ENCODE measurements at places on chromosomes 2 and 18.

GRCh38 chr18:34097312-34097711 lies 127.4 kb downstream of the NOL4 start:
- no peak for DNase-seq

- DNase-seq: no peak
These were observed 86.8 kb upstream of the SP3 start for GRCh38 chr2:174051741-174052583.

DNA sequence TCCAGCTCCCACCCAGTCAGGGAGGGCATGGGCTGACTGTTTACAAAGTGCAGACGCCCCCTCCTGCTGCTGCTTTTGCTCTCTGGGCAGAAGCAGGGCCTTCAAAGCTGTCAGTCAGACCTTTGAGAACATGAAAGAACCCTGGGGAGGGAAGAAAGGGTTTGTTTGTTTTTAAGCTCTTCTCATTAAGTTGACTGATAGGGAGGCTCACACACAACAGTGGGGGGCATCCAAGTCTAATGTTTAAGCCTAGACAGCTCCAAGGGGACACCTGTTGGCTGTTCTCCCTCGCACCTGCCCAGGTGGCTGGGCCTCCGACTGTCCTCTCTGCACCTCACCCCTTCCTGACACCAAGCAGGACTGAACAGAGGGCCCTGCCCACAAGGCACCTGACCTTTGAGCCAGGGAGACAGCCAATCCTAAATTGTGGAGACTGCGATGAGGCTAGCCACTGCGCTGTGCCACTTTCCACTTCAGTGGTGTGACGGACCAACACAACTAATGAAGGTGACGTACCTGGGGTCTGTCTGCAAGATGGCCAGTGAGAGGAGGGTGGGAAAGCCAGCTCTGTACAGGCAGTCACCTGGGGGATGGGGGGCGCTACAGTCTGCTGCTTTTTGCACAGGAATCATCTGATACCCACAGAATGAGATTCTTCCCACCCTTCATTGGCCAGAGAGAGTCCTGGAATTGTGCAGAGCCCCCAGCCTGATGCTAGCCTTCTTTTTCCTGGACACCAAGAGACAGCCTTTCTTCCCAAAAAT lies 16.3 kb downstream of the ST6GAL2 start:
- DNase-seq: no peak

- DNase-seq: peak; percentile 82
These were observed 29.4 kb upstream of the EIF2AK3 start for GRCh38 chr2:88656690-88657089.

DNA sequence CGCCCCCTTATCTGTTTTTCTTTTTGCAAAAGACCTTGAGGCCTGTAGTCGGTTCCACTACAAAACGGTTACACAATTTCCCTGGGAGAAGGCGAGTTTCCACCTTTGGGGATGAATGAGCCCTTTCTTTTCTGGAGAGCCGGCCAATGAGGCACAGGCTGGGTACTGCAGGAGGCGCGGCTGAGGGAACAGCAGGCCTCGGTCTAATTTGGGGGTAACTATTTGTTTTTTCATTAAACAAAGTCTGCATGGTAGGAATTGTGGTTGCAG lies 129.2 kb downstream of the MYCN start:
- no peak for DNase-seq

DNA sequence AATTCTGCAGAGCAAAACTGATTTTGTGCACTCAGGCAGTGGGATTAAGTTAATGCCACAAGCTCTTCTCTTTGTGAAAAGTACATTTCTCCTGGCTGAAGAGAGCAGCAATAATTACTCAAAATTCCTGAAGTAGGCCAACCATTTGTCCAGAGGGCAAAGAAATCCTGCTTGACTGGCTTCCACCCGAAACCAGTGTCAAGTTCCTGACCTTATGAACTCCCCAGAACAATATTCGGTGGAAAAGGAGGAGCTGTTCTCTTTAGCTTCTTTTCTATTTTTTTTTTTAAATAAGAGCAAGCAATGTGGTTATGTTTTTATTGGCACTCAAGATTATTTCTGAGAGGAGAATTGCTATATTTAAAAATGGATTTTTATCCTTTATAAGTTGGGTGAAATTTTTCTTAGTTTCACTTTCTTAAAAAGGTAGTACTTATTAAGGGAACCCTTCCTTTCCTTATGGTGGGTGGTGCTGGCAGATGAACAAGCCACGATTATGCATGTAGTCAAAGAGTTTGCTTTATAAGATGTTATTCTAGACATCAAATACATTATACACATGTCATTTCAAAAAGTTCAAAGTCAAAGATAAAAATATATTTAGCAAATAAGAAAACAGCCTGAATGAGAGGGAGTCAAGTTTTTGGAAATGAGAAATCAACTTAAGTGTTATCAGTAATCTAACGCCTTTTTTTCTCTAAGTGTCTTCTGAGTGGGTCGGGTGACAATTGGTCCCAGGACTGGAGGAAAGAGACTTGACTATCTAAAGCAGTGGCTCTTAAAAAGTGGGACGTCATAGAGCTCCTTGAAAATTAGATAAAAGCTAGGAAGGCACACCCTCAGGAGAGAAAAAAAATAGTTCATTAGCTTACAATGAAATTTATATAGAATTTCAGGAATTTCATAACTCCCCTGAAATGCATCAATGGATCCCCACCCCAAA lies 194.5 kb downstream of the IKZF2 start:
- no peak for DNase-seq

GRCh38 chr2:144645083-144645778 lies 125.3 kb upstream of the ZEB2 start:
- DNase-seq: no peak

- DNase-seq: no peak
These were observed 10.0 kb downstream of the PCARE start for GRCh38 chr2:29064346-29064715.

DNA sequence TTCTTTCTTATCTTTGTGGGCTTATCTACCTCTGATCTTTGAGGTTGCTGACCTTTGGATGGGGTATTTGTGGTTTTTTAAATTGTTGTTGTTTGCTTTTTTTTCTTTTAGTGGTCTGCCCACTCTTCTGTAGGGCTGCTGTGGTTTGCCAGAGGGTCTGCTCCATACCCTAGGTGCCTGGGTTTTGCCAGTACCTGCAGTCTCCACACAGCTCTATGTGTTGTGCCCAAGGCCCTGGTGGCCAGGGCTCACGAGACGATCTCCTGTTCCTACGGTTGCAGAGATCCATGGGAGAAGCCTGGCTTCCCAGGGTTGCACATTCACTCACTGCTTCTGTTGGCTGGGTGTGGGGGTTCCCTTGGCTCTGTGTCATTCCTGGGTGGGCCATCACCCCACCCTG lies 87.1 kb downstream of the PARD3B start:
- DNase-seq: no peak

DNA sequence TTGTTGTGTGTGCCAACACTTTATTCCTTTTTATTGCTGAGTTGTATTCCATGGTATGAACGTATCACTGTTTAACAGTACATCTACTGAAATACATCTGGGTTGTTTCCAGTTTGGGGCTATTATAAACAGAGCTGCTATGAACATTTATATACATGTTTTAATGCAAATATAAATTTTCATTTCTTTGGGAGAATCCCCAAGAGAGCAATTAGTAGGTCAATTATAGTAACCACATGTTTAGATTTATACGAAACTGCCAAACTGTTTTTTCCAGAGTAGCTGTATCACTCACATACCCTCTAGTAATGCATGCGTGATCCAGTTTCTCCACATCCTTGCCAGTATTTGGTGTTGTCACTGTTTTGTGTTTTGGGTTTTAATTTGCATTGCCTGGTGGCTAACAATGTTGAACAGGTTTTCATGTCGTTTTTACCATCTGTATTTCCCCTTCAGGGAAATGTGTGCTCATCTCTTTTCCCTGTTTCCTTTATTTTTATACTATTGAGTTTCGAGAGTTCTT lies 81.0 kb downstream of the TMEM131 start:
- no peak for DNase-seq

- DNase-seq: no peak
These were observed 73.1 kb downstream of the MAPK4 start for GRCh38 chr18:50632895-50633515.

GRCh38 chr2:175353275-175353674 lies 171.8 kb upstream of the ATP5MC3 start:
- DNase-seq: no peak

DNA sequence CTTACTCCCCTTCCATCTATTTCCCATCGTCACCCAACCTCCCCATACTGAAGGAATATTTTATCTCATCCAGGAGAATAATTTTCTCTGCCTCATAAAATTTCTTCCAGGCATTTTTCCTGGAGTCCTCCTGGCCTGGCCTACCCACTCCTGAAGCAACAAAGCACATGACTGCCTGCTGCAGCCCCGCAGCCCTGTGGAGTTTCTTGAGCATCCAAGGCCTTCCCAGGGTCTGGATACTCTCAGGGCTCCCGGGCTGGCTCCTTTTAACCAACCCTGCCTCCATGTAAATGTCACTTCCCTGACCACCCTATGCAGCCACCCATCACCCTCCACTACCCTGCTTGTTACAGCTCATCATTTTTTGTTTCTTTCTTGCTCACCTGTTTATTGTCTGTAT lies 64.0 kb downstream of the CDH20 start:
- DNase-seq: no peak

DNA sequence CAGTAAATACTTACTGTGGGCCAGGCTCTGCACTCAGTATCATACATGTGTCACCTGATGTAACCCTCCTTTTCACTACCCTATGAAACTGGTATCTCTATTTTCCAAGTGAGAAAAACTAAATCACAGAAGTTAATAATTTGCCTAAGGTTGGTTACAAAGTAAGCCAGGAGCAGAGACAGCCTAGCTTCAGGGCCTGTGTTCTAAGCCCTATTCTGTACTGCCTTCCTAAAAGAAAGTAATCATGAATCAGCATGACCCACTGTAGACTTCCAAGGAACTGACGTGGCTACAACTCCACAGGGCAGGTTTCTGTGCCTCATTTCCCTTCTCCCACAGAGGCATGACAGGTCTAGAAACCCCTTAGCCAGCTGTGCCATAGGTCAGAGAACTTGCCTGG lies 14.3 kb downstream of the ZNF142 start:
- DNase-seq: no peak

DNA sequence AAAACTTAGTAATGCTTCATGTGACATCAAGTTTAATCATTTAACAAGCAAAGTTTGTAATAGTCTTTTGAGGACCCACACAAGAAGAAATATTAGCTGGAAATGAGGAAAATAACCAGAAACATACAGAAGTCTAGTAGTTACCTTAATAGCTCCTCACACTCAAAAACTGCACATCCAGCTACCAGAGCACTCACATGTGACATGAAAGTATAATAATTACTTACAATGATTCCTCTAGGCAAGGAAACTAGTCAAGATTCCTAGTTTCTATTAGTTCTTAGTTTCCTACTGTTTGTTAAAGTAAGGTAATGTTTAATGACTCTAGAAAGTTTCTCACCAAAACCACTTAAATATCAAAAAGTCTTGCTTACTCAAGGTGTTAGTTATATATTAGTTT lies 335.8 kb downstream of the RAD51AP2 start:
- DNase-seq: no peak

- DNase-seq: no peak
These were observed 48.1 kb downstream of the ADCY3 start for GRCh38 chr2:24871852-24872333.

- no peak for DNase-seq
These were observed 30.7 kb upstream of the FRZB start for GRCh38 chr2:182897137-182897536.

GRCh38 chr2:219628986-219629901 lies 1.8 kb downstream of the SLC4A3 start:
- DNase-seq: peak; percentile 63

DNA sequence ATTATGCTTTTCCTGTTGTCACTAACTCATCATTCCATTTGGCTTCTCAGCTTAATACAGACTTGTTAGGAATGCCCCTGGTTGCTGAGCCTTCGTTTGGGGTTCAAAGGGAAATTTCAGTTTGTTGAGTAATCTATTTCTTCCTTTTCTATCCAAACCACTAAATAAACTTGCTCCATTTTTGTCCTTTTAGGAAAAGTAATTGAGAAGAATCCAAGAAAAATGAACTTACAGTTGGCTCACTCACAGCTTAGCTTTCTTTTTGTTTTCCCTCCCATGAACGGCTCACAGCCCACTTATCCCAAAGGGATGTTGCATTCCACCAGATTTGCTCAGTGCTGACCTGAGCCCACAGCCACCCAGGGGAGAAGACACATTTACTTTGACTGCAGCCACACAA lies 73.9 kb downstream of the SOX11 start:
- DNase-seq: no peak

GRCh38 chr2:154882725-154883124 lies 184.2 kb downstream of the KCNJ3 start:
- no peak for DNase-seq

- DNase-seq: peak; percentile 45
These were observed 3.6 kb upstream of the GPC1 start for GRCh38 chr2:240431661-240432424.

- no peak for DNase-seq
These were observed 46.6 kb downstream of the ICOS start for GRCh38 chr2:203983064-203983715.

GRCh38 chr2:160207804-160208654 lies 8.0 kb upstream of the ITGB6 start:
- peak; percentile 92 for DNase-seq

GRCh38 chr2:234211797-234212196 lies 161.3 kb downstream of the SPP2 start:
- no peak for DNase-seq

GRCh38 chr2:238555786-238556542 lies 129.2 kb downstream of the ASB1 start:
- no peak for DNase-seq

DNA sequence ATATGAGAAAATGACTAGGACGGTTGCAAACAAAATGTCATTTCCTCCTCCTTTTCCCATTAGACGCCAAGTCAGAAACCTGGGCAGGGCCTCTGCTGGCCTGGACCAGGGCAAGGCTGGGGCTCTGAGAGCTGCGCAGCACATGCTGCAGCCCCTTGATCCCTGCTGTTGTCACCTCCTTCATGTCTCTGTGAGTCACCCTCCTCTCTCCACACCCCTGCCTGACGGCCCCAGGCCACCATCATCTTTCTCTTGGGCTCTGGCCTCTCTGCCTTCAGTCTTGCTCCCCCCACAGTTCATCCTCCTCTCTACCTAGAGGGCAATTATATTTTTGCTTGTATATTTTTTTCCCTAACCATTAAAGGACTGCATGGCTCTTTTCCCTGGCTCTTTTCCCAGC lies 10.0 kb downstream of the FLACC1 start:
- no peak for DNase-seq

DNA sequence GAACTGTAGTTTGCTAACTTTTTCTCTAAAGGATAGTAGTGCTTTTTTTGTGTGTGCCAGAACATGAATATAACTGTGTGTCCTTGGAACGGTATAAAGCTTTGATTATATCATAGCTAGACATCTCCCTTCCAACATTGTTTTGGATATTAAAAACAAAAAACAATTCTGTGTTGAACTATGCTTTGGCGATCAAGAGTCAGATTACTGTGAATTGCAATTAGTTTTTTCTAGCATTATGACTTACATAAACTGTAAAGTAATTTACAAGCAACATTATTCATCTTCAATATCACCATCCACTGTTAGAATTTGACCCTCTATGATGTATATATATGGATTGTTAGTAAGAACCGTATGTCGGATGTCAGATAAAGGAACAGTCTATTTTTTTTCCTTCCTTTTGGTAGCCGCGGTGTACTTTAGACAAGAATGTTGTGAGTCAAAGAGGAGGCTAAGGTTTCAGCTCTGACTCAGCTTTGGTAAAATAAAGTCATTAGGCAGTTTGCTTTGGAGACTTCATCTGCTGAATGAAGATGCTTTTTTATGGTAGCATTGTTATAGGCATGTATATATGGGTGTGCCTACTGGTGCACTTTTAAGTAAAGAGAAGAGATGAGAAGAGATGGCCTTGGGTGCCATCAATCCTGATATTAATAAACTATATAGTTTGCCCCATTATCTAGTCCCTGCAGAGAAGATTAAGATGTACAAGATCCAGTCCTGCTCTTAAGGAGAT lies 76.4 kb downstream of the LTBP1 start:
- DNase-seq: no peak

- no peak for DNase-seq
These were observed 324.4 kb upstream of the TNP1 start for GRCh38 chr2:217184242-217184641.

Measured in posterior vena cava (tissue), 2 donors.